Activated CD4-positive, alpha-beta T cell treated with anti-CD3 and anti-CD28 coated beads, Interleukin-10, Interleukin-2, amounts not matched to agents 100 ng/mL and 50 ng/mL, durations not matched to agents 16 hours and 8 hours (primary cell): ENCODE measurements at places on chromosomes 13 and 19.
A peak's percentile ranks its signal among the peaks of the same experiment; 100 is the strongest.

- DNase-seq, result no peak
Measured at GRCh38 chr13:70408865-70409264, 300.6 kb upstream of the KLHL1 start.

- no peak for DNase-seq
Measured at GRCh38 chr13:67122251-67122650, 107.9 kb downstream of the PCDH9 start.

DNA sequence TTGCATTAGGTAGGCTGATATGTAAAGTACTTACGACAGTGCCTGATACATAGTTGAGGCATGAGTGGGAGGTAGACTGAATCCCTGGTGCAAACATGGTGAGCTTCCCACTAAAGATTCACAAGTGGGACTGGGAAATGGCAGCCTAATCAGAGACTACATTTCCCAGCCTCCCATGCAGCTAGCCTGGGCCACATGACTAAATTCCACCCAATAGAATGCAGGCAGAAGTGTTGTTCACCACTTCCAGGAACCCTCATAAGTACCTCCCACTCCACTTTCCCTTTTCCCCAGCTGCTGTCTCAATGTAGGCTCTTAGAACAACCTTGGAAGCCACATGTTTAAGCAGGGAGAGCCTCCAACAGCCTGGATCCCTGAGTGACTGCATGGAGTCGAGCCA lies 104.9 kb downstream of the CACNA1A start:
- peak; percentile 27 for DNase-seq

- no peak for DNase-seq
Measured at GRCh38 chr13:73060251-73061160, 1.7 kb downstream of the KLF5 start.

DNA sequence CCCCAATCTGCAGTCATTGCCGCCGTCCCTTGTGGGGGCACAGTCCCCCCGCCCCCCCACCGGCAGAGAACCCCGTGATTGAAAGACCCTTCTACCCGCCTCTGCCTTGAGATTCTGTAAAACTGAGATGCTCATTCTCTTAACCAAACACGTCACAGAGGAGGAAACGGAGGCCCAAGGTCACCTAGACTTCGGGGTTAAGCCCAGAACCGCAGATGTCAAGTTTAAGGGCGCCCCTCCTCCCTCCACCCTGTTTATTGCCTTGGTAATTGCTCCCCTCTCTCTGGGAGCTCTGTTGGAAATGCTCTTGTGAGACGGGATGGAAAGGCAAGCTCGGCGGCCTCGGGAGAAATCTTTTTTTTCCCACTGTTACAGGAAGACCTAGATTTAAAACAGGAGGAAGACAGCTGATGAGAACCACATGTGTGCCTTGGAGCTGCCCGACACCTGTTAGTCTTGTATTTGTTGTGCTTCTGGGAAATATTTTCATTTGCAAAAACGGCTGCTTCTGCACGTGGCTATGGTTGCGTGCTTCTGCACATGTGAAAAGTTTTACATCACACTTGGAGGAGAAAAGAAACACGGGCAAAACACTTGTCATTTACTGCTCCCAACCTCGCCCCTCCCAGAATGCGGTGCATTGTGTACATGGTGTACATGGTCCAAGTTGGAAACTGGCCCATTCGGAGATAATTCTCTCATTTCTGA lies 1.1 kb upstream of the MED26 start:
- DNase-seq, result peak; percentile 42

DNA sequence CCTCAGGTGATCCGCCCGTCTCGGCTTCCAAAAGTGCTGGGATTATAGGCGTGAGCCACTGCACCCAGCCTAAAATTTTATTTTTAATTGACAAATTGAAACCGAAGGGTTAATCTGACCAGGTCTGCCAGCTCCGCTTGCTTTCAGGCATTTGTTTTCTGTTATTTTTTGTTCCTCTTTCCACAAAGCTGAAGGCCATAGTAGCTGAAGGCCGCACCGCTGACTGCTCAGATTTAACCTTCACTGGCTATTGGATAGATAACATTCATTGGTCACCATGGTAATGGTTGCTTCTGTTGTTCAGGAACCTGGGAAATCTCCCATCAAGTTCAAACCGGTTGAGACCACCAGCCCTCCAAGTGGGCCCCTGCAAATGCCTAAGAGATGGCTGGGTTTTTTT lies 124.5 kb upstream of the USP29 start:
- no peak for DNase-seq

- no peak for DNase-seq
Measured at GRCh38 chr13:48574041-48574796, 41.3 kb upstream of the RCBTB2 start.

DNA sequence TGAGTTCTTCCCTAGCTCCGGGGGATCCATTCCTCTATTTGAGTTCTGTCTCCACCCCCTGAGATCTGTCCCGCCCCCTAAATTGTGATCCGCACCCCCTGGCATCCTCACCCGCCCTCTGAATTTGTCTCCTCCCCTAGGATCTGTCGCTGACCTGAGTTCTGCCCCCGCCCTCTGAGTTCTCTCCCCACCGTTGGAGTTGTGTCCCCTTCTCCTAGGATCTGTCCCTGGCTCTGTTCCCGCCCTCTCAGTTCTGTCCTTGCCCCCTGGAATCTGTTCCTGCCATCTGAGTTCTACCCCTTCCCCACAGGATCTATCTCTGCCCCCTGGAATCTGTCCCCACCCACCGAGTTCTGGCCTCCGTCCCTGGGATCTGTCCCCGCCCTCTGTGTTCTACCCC lies 1.0 kb upstream of the SLC17A7 start:
- DNase-seq, result no peak

- DNase-seq, result peak; percentile 47
Measured at GRCh38 chr13:32443111-32443510, 15.2 kb upstream of the N4BP2L1 start.

DNA sequence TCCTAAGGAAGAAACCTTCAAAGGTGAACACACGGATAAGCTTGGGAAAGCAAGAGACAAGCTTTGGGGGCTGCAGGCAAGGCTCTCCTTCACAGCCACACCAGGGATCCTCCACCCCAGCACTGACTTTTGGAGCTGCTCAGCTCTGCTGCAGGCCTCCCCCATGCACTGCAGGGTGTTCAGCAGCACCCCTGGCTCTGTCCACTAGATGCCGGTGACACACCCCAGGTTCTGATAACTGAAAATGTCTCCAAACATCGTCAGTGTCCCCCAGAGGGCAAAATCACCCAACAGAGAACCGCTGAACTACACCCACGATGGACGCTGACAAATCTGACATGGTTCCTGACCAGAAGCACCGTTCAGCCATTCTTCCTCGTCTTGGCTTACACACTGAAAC lies 90.5 kb downstream of the STK24 start:
- no peak for DNase-seq

DNA sequence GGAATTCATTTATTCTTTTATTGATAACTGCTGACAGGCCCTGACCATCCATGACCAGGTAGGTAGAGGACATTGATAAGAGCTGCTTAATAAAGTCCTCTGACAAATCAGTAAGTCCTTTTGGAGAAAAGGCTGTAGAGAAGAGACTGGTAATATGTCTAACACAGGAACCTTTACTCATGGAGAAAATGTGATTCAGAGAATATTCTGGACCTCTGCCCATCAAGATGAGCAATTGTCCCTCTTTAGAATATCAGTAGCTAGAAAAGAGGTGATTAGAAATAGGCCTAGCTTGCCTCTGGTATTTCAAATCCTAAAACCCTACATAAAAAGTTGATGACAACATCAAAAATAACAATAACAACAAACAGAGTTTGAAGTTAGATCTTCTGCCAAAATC lies 642.3 kb downstream of the TBC1D4 start:
- no peak for DNase-seq

DNA sequence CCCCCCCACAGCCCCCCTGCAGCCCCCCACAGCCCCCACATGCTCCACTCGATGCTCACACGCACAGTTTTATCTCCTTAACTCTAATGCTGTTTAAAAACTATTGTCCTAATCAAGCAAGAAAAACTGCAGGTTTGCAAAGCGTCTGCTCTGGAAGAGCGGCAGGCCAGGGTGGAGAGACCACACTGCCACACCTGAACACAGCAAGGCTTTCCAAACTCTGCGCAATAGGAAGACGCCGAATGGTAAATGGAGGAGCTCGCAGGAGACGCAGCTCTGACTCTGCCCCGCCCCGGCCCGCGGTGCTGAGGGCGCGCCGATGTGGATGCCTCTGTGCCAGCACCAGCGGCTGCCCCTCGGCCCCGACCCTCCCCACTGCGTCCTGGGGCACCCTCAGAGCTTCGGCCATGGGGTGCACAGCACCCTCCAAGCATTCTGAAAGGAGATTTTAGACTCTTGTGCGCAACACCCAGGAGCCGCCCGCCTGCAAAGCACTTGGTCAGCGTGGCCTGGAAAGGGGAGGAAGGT lies 32.4 kb downstream of the RASA3 start:
- DNase-seq, result no peak
